GM20000 (cell line): ENCODE measurements at places on chromosomes 16 and 17.

- DNase-seq = no peak
These were observed 65.9 kb upstream of the TNRC6C start for GRCh38 chr17:77892469-77893143.

GRCh38 chr16:5670198-5670597 is 572.6 kb upstream of the EEF2KMT start:
- no peak for DNase-seq

GRCh38 chr17:7853691-7854038 is 1.2 kb upstream of the TMEM88 start:
- DNase-seq = no peak

DNA sequence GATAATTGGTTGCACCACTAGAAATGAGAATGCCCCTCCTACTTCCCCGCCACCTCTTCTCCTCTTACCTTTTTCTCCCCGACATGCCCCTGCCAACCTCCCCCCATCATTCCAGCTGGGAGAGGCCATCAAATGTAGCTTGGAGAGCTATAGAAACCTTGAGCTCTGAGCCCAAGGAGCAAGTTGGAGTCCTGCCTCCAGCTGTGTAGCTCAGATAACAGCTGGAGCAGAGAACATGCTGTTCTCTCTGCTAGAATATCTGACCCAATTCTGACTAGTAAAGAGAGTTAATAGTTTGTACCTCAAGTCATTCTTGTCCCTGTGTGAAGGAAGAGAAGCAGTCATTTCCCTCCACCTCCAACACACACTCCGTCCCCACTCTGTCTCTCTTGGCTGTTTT is 490.3 kb downstream of the MAF start:
- no peak for DNase-seq

- DNase-seq = no peak
These were observed 3.0 kb upstream of the NRN1L start for GRCh38 chr16:67881621-67882161.

DNA sequence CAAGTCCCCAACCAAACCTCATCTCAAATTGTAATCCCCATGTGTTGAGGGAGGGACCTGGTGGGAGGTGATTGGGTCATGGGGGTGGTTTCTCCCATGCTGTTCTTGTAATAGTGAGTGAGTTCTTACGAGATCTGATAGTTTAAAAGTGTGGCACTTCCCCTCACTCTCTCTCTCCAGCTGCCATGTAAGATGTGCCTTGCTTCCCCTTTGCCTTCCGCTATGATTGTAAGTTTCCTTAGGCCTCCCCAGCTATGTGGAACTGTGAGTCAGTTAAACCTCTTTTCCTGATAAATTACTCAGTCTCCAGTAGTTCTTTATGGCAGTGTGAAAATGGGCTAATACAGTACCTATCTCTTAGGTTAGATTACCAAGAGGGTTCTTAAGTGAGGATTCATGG is 5.8 kb downstream of the PMFBP1 start:
- no peak for DNase-seq

DNA sequence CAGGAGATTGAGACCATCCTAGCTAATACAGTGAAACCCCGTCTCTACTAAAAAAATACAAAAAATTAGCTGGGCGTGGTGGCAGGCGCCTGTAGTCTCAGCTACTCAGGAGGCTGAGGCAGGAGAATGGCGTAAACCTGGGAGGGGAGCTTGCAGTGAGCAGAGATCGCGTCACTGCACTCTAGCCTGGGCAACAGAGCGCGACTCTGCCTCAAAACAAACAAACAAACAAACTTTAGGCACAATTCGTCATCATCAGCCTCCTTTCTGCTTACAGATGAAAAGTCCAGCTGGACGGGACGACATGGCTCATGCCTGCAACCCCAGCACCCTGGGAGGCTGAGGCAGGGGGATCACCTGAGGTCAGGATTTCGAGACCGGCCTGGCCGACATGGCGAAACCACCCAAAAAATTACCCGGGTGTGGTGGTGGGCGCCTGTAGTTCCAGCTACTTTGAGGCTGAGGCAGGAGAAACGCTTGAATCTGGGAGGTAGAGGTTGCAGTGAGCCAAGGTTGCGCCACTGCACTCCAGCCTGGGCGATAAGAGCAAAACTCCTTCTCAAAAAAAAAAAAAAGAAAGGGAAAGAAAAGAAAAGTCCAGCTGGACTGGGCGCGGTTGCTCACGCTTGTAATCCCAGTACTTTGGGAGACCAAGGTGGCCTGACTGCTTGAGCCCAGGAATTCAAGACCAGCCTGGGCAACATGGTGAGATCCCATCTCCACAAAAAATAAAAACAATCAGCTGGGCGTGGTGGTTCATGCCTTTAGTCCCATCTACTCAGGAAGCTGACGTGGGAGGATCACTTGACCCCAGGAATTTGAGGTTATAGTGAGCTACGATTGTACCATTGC is 1.5 kb upstream of the SPIRE2 start:
- no peak for DNase-seq

DNA sequence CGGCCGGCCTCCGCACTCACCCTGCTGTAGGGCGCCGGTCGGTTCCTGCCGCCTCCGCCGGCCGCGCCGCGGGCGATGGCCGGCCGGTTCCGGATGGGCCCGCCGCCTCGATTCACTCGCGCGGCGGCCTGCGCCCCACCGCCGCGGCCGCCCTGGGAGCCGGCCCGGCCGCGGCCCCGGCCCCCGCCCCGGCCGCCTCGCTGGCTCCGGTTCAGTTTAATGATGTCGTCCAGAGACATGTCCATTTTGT is 158 bp downstream of the ALYREF start:
- no peak for DNase-seq
